ENCODE measurements at places on chromosomes 1 and 21. TPM values are rescaled to one million over a fixed set of nuclear protein-coding genes. Genes with fewer than 3 reads are reported as not detected.

GRCh38 chr1:67741736-67742135 is 56.7 kb downstream of the GADD45A start:
- DNase-seq: no peak
- no peak overlapping the region for H3K4me3 ChIP-seq
- H3K27ac ChIP-seq: no peak overlapping the region
- H3K27me3 ChIP-seq: no peaks in the 10 kb centered on the region
- peaks cover 23% of the 10 kb centered on the region for H3K4me1 ChIP-seq

GRCh38 chr1:62314454-62315350 is 4.5 kb downstream of the KANK4 start:
- peak overlapping the region; percentile 97 for H3K27ac ChIP-seq
- DNase-seq: no peak
- peak overlapping the region; percentile 20 for H3K4me3 ChIP-seq
- peaks cover 9% of the 10 kb centered on the region for H3K27me3 ChIP-seq

DNA sequence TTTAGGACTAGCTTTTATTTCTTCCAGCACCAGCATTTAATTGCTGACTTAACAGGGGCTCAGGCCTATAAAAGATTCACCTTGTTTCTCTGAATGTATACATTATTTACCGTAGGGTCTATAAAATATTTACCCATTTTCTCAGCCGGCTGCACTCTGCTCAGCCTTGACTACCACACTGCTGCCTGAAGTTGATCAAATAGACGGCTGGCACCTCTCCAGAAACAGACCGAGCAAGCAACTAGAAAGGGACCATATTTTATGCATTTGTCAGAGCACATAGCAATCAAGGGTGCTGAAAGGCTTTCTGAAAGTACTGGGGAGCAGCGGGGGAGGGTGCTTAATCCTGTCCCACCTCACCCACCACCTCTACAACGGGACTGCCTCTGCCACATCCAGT is 64.7 kb upstream of the FGGY start:
- no peaks in the 10 kb centered on the region for H3K27me3 ChIP-seq
- H3K36me3 ChIP-seq: no peaks in the 10 kb centered on the region
- peak overlapping the region; percentile 71 for H3K27ac ChIP-seq
- DNase-seq: peak; percentile 27
- peaks cover 42% of the 10 kb centered on the region for H3K4me1 ChIP-seq

DNA sequence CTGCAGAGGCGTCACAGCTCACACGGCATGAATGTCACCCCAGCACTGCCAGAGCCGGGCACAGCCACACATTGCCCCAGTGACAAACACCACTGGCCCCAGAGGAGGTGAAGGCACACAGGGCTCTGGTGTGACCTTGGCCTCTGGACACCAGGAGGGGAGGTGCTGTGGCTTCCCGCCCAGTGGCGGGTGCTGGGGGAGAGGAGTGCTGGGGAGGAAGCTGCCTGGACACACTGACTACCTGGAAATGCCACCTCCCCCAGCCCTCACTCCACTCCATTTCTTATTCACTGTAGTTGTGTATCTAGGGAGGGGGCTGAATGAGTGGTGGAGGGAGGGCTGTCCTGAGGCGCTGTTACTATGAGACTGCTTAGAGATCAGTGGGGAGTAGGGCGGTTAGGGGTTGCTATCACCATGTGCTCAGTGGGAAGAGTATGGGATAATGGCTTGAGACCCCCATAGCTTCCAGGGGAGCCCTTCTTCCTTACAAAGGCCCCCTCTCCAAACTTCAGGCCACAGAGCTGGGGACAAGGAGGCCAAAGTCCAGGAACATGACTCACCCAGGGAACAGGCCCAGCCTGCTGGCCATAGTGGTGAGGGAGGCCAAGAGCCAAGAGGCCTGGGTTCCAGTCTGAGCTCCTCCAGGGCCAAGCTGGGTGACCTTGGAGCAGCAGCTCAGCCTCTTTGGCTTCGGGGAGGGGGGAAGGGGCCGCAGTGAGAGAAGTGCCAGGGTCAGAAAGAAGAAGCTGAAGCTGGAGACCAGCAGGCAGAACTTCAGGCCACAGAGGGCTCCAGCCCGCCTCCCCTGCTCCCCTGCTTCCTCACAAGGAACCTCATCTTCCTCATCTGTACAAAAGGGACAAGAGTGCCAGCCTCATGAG is 40.1 kb downstream of the AHDC1 start:
- peaks cover 76% of the 10 kb centered on the region for H3K4me1 ChIP-seq
- H3K27me3 ChIP-seq: no peaks in the 10 kb centered on the region
- no peak for DNase-seq
- H3K27ac ChIP-seq: peak overlapping the region; percentile 45
- H3K36me3 ChIP-seq: no peaks in the 10 kb centered on the region

GRCh38 chr1:3066826-3067225 is 2.2 kb upstream of the PRDM16 start:
- H3K27me3 ChIP-seq: peaks cover 80% of the 10 kb centered on the region
- no peaks in the 10 kb centered on the region for H3K36me3 ChIP-seq
- peaks cover 6% of the 10 kb centered on the region for H3K4me1 ChIP-seq
- DNase-seq: peak; percentile 33

DNA sequence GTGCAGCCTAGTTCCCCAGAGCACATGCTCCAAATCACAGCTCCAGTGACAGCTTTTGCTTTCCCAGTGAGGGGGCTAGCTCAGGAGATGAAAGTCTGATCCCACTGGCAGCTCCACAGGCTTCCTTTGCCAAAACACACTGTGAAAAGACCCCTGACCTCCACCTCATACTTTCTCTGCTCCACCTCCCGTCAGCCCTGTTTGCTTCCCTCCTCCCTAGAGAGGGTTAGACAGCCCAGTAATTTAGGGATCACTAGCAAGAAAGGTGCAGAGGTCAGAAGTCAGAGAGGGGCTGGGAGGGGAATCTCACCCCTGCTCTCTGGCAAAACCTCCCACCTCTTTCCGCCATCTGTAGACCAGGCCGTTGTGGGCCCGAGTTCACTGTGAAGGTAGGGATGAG is 62.8 kb downstream of the PLXNA2 start:
- no peak for DNase-seq
- H3K4me1 ChIP-seq: peaks cover 70% of the 10 kb centered on the region
- H3K27me3 ChIP-seq: peaks cover under 1% of the 10 kb centered on the region
- no peaks in the 10 kb centered on the region for H3K36me3 ChIP-seq

DNA sequence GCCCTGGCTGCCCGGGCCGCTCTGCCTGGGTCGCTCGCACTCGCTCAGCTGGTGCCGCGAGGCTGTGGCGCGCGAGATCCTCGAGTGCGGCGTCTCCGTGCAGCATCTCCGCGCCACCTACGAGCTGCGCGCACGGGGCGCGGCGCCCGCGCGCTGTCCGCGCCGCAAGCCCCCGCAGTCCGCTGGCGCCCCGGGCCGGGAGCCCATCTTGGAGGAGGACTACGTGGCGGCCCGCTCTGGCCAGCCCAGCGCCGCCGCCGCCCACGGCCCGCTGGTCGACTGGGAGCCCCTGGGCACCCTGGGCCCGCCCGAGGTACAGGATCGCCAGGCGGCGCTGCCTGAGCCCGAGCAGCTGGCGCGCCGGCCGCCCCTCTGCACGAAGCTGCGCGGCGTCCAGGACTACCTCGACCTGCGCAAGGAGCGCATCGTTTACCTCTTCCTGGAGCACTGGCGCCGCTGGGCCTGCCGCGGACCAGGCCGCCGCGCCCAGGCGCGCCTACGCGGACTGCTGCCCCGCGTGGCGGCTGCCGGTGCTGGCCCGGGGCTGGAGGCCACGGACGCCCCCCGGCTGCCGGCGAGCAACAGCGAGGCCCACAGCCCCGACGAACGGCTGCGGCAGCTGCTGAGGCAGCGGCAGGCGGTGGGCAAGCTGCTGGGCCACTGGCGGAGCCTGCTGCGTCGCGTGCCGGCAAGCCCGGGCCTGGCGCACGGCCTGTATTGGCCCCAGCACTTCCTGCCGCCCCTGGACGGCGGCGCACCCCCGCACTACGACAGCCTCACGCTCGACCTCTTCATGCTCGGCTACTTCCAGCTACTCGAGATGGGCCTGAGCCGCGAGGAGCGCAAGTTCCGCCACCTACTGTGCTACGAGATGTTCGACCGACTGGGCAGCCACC is 10.9 kb downstream of the TNFRSF25 start:
- H3K4me3 ChIP-seq: no peak overlapping the region
- peaks cover 13% of the 10 kb centered on the region for H3K27me3 ChIP-seq
- no peaks in the 10 kb centered on the region for H3K36me3 ChIP-seq
- H3K4me1 ChIP-seq: peaks cover 11% of the 10 kb centered on the region
- DNase-seq: no peak

DNA sequence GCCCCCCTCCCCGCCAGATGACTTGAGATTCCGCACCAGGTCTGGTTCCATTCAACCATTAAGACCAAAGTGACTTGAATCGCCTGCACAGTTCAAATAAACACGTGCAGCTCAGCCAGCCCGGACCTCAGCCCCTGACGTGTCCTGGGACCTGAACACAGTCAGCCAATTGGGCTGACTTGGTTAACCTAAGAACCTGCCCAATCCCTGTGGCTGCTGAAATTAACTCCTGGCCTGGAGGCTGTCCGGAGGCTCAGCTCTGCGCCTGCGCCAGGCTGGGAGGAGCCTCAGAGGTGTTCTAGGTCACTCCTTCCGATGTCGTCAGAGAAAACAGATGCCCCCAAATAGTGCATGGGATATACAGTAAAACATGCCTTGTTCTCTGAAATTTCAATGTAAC is 73.4 kb downstream of the SCCPDH start:
- no peaks in the 10 kb centered on the region for H3K27me3 ChIP-seq
- DNase-seq: no peak
- H3K4me1 ChIP-seq: peaks cover 22% of the 10 kb centered on the region
- no peaks in the 10 kb centered on the region for H3K36me3 ChIP-seq
- H3K4me3 ChIP-seq: no peak overlapping the region
- no peak overlapping the region for H3K27ac ChIP-seq

GRCh38 chr21:25791319-25791718 is 56.5 kb downstream of the GABPA start:
- H3K27ac ChIP-seq: peak overlapping the region; percentile 73
- peaks cover 12% of the 10 kb centered on the region for H3K4me1 ChIP-seq
- H3K36me3 ChIP-seq: no peaks in the 10 kb centered on the region
- no peaks in the 10 kb centered on the region for H3K27me3 ChIP-seq
- DNase-seq: no peak

- H3K4me1 ChIP-seq: peaks cover 31% of the 10 kb centered on the region
- peaks cover 44% of the 10 kb centered on the region for H3K36me3 ChIP-seq
- no peak overlapping the region for H3K27ac ChIP-seq
- no peak for DNase-seq
Measured at GRCh38 chr21:16199539-16199938, 469.8 kb downstream of the USP25 start.

GRCh38 chr21:44805226-44805625 is 3.6 kb upstream of the UBE2G2 start:
- peaks cover 20% of the 10 kb centered on the region for H3K4me1 ChIP-seq
- no peak for DNase-seq
- no peak overlapping the region for H3K27ac ChIP-seq
- H3K27me3 ChIP-seq: no peaks in the 10 kb centered on the region
- H3K4me3 ChIP-seq: no peak overlapping the region

DNA sequence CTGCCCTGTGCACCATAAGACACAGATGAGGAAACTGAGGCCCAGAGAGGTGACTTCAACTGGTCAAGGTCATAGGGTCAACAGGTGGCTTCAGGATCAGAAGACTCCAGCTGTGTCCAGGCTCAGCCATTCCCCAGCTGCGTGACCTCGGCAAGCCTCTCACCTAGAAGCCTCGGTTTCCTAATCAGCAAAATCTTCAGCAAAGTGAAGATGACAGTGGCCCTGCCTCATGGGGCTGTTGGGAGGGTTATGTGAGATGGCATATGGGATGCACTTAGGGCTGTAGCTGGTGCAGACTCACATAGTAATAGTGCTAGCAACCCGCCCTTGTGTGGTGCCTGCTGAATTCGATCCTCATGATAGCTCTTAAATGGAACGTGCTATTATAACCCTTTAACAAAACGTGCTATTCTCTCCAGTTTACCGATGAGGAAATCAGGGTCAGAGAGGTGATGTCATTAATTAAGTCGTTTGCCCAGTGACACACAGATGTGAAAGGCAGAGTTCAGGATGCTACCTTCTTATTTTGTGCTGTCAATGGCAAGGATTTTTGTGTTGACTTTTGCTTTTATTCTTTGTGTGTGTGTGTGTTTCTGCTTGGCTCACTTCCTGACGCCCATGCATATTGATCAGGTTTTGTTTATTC is 472.9 kb downstream of the MATN1 start:
- H3K36me3 ChIP-seq: no peaks in the 10 kb centered on the region
- H3K4me3 ChIP-seq: no peak overlapping the region
- H3K4me1 ChIP-seq: peaks cover 5% of the 10 kb centered on the region
- no peak for DNase-seq
- peaks cover 67% of the 10 kb centered on the region for H3K27me3 ChIP-seq

- H3K27ac ChIP-seq: no peak overlapping the region
- no peaks in the 10 kb centered on the region for H3K36me3 ChIP-seq
- no peak overlapping the region for H3K4me3 ChIP-seq
- H3K4me1 ChIP-seq: peaks cover 28% of the 10 kb centered on the region
- peaks cover 23% of the 10 kb centered on the region for H3K27me3 ChIP-seq
Measured at GRCh38 chr1:156807627-156808026, 9.0 kb downstream of the SH2D2A start.

- H3K36me3 ChIP-seq: no peaks in the 10 kb centered on the region
- peak; percentile 51 for DNase-seq
- H3K27me3 ChIP-seq: no peaks in the 10 kb centered on the region
- no peak overlapping the region for H3K4me3 ChIP-seq
Measured at GRCh38 chr1:12658531-12659453, 14.9 kb downstream of the AADACL4 start.

GRCh38 chr1:231460614-231461013 is 38.5 kb upstream of the EGLN1 start:
- H3K27me3 ChIP-seq: peaks cover 6% of the 10 kb centered on the region
- H3K27ac ChIP-seq: no peak overlapping the region
- peaks cover 5% of the 10 kb centered on the region for H3K36me3 ChIP-seq
- DNase-seq: no peak

GRCh38 chr1:178867670-178868069 is 3.2 kb downstream of the ANGPTL1 start:
- no peak overlapping the region for H3K27ac ChIP-seq
- no peak overlapping the region for H3K4me3 ChIP-seq
- peaks cover 51% of the 10 kb centered on the region for H3K4me1 ChIP-seq
- DNase-seq: no peak
- no peaks in the 10 kb centered on the region for H3K27me3 ChIP-seq

GRCh38 chr1:92820024-92820423 is 11.8 kb upstream of the RPL5 start:
- no peaks in the 10 kb centered on the region for H3K27me3 ChIP-seq
- H3K27ac ChIP-seq: no peak overlapping the region
- no peak overlapping the region for H3K4me3 ChIP-seq
- DNase-seq: no peak

The ARMH1 gene
- 19.1 TPM for total RNA-seq

The SPATA45 gene
- not detected for total RNA-seq

The DESI2 gene
- 30.7 TPM for total RNA-seq

The NBPF26 gene
- 53.3 TPM for total RNA-seq

The PTP4A2 gene
- total RNA-seq: 182 TPM

The ALPL gene
- 0.59 TPM for total RNA-seq

The LRRC53 gene
- total RNA-seq: not detected

The SLC35F3 gene
- total RNA-seq: 0.25 TPM

The OR14K1 gene
- total RNA-seq: not detected

The LCE3E gene
- not detected for total RNA-seq

The RGS13 gene
- 1.2 TPM for total RNA-seq

The IRF2BP2 gene
- 134 TPM for total RNA-seq
